NCI-H526 (cell line): ENCODE measurements at places on chromosomes 3 and 15.

DNA sequence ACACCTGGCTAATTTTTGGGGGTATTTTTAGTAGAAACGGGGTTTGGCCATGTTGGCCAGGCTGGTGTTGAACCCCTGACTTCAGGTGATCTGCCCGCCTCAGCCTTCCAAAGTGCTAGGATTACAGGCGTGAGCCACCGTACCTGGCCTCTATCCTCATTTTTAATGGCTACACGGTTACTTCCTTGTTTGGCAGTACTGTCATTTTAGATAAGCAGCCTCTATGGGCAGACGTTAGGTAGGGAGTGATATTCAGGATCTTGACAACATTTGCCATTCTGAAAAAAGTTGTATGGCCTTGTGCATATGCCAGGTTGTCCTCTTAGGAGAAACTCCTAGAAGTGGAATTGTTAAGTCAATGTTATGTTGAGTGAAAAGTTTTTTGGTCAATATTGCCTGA, 141.7 kb downstream of the ITPR1 start:
- no peak for DNase-seq

- no peak for DNase-seq
These were observed 67.5 kb upstream of the CORO2B start for GRCh38 chr15:68511073-68511991.

- no peak for DNase-seq
These were observed 25.0 kb upstream of the BCL6 start for GRCh38 chr3:187770224-187770623.

- DNase-seq = no peak
These were observed 212.2 kb upstream of the PROK2 start for GRCh38 chr3:71997066-71997653.

- no peak for DNase-seq
These were observed 10.5 kb downstream of the CTXND1 start for GRCh38 chr15:80241508-80241907.

DNA sequence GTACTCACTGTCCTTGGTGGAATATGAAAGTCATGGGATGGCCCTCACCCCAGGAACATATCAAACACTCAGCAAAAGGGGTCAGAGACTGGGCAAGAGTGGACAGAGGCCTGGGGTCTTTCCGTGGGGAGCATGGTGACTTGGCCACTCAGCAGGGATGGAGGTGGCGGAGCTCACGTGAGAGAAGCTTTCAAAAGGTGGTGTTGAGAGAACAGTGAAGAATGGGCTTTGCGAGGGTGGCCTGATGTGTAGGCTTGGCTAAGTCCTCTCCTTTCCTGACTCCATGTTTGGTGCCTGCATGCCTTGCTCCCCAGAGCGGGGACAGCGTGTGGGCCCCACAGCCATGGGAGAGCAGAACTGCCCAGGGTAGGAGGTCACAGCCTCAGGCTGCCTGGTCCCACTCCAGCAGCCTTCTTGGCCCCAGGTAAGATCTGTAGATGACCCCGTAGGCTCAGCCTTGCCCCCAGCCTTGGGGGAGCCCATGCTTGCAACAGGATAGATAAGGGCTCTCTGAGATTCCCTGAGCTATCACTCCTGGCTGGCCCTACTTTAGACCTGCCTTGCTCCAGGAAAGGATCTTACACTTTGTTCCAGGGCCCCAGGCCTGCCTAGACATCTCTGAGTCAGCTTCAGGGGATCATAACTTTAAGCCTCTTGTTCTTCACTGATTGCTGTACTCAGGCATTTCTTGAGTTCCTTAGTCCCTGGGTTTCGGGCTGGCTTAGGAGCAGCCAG, 17.0 kb downstream of the RPLP1 start:
- no peak for DNase-seq

GRCh38 chr3:54042259-54042823, 80.0 kb upstream of the CACNA2D3 start:
- no peak for DNase-seq

- DNase-seq = no peak
These were observed 265.1 kb upstream of the NR2E3 start for GRCh38 chr15:71545223-71545760.

GRCh38 chr15:69275074-69275670, 23.5 kb upstream of the PAQR5 start:
- no peak for DNase-seq

GRCh38 chr3:126983276-126983652, 349 bp downstream of the PLXNA1 start:
- no peak for DNase-seq

- no peak for DNase-seq
These were observed 26.1 kb downstream of the ATRIP start for GRCh38 chr3:48472673-48472922.

GRCh38 chr3:126155280-126155640, 25.1 kb downstream of the ALDH1L1 start:
- no peak for DNase-seq

- DNase-seq = no peak
These were observed 75.5 kb downstream of the GJD2 start for GRCh38 chr15:34679291-34679690.

DNA sequence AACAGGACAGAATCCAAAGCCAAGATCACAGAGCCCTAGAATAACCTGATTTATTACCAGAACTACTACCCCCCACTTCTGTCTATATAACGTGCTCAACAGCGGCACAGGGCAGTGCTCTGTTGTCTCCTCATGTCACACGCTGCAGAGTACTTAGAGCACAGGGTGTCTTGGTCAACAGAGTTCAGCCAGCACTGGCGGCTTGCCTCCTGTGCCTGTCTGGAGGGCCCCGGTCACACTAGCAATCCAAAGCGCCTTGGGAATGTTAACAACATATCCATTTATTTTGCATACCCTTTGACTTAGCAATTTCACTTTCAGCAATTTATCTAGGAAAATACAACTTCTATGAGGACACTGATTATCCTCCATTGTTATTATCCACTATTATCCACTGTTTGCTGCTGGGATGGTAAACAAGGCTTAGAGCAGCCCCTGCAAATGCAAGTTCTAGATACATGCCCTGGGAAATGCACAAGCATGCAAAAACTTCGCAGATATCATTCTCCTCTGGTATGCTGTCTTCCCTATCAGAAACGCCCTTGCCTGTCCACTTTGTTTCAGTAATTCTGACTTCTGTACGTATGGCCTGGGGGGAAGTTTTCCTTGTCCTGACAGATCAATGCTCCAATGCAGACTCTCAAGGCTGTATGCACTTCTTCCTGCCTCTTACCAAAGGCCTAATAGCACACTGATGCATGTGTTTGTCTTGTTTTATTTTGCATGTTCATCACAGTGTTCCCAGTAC, 86.2 kb upstream of the OCA2 start:
- no peak for DNase-seq

- DNase-seq = no peak
These were observed 11.5 kb downstream of the TCF12 start for GRCh38 chr15:56929933-56930332.
